ENCODE measurements at places on chromosomes 6 and 20. TPM values are rescaled to one million over a fixed set of nuclear protein-coding genes. Genes with fewer than 3 reads are reported as not detected.

The LAMA4 gene
- total RNA-seq, result 219 TPM

The HAO1 gene
- not detected for total RNA-seq

The MCCD1 gene
- not detected for total RNA-seq

The RFX6 gene
- total RNA-seq, result not detected

The SPATA25 gene
- 5.7 TPM for total RNA-seq

The GTSF1L gene
- total RNA-seq, result not detected

The C6orf52 gene
- total RNA-seq, result 2.7 TPM
